ENCODE measurements at places on chromosomes 7 and 10.

- DNase-seq: no peak
Measured at GRCh38 chr10:13991353-13991752, 339.4 kb downstream of the FRMD4A start.

GRCh38 chr7:71976645-71977044, 435.5 kb downstream of the CALN1 start:
- DNase-seq: no peak

GRCh38 chr10:852386-852785, 79.1 kb downstream of the LARP4B start:
- no peak for DNase-seq

DNA sequence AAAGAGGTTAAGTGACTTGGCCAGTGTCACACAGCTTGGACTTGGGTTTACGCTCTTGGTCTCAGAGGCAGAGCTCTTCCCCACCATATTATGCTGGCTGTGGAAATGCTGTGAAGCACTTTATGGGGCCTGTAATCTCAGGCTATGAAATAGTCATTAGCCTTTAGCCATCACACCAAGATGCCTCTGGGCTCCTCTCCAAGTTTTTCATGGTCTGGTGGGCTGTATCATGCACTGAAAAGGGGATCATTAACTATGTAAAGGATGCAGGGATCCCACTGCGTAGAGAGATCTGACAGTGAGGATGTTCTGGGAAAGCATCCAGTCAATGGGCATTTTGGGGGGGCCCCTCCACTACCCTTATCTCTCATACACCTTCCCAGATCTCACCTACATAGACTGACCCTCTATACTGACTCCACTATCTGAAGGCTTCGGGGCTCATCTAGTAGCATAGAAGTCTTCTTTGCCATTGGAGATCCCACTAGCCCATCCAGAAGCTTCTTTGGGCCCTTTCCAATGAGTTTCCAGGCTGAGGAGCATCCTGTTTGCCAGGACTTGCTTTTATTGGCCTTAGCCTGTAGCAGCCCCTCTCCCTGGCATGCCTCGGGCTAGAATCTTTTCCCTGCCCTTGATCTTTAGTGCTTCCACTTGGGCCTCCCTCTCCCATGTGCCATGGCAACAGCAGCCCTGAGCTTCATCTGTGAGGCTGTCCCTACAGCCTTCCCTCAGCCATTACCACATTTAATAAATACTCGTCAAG, 19.6 kb downstream of the FRMPD2 start:
- no peak for DNase-seq

- no peak for DNase-seq
Measured at GRCh38 chr10:75396631-75397495, 4.7 kb downstream of the ZNF503 start.

GRCh38 chr10:44752451-44753441, 158.4 kb upstream of the TMEM72 start:
- no peak for DNase-seq

DNA sequence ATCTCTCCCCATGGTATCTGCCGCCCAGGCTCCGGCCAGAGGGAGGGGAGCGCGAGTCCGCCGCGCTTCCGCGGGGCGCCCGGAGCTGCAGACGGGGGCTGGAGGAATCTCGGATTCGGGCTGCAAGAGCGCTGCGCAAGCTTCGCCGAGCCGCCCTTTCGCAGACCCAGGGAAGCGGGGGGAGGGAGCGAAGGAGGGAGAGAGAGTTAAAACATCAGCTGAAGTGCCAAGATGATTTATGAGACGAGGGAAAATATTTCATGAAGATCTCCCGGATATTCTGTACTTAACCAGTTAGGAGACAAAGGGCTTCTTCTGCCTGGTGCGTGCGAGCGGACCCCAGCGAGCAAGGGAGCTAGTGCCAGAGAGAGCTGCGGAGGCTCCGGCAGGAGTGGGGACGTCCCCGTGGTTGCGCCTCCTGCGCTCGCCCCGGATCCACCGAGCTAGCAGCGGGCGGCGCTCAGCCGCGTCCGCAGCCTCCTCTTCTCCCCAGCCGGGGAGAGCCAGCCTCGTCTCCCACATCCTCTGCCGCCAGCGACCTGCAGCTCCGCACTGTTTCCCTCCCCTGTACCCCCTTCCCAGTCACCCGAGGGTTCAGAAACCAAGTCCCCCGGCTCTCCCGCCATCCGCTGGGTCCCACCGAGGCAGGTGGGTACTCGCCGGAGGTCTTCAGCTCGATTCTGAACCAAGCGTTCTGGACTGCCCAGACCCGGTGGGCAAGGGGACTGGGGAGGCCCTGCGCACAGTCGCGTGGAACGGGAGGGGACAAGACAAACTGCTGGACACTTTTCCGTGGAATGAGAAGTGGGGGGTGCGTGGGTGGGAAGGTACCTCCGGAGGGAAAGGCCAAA, 1.0 kb upstream of the PAX2 start:
- no peak for DNase-seq

DNA sequence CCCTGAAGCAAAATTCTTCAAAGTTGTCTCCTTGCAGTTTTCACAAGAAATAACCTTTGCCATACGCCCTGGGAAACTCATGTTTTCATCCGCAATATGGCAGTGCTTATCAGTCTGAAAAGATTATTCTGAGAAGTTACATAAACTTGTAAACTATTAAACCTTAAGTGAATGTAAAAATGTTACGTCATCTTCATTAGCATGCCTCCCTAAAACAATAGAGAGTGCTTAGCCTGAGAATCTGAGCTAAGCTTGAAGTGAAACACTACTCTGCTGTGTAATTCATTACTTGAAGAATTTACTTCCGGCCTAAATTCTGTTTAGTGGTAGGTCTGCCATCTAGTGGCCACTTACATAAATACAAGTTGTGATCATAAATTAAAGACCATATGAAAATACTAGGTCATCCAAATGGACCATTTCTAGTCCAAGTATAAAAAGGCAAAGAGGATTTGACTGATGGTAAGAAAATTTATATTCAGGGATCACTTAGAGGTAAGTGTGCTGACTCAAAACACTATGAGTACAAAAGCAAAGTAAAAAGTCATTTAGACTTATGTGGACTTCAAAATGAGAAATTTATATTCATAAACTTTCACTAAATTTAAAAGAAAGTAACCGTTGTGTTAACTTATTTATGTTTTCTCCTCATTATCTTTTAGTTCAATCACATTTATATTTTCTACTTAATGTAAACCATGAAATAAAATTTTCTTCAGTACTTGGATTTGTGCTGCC, 745.1 kb upstream of the LRRTM3 start:
- DNase-seq: no peak

- peak; percentile 91 for DNase-seq
Measured at GRCh38 chr7:27165089-27165995, at the start of gene HOXA9. HOXA9 (minus strand) TSS chr7:27165537; CDS start chr7:27165457, 80 bp downstream.

DNA sequence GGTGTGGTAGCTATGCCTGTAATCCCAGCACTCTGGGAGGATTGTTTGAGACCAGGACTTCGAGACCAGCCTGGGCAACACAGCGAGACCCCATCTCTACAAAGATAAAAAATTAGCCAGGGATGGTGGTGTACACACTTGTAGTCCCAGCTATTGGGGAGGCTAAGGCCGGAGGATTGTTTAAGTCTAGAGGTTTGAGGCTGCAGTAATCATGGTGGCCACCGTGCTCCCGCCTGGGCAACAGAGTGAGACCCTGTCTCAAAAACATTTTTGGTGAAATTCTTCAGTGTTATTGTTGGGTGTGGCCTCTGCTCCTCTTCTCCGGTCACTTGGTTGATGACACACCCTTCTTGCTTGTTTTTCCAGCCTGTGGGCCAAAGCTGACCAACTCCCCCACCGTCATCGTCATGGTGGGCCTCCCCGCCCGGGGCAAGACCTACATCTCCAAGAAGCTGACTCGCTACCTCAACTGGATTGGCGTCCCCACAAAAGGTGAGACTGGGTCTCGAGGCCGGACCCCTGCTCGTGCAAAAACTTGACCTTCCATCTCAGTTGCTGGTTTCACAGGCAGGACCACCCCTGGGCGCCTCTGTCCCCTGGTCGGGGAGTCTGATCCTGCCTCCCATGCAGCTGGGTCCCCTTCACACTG, 10.6 kb downstream of the PFKFB3 start:
- DNase-seq: no peak

GRCh38 chr7:73740771-73741170, 2.2 kb upstream of the ABHD11 start:
- no peak for DNase-seq

GRCh38 chr10:20737107-20737506, 160.0 kb downstream of the NEBL start:
- no peak for DNase-seq

GRCh38 chr7:64887756-64888508, 15.1 kb upstream of the ZNF273 start:
- DNase-seq: no peak

- DNase-seq: no peak
Measured at GRCh38 chr7:151243045-151243349, 5.5 kb downstream of the SMARCD3 start.

All from tibial nerve (tissue), 4 donors.